Activated CD8-positive, alpha-beta memory T cell treated with anti-CD3 and anti-CD28 coated beads for 1 hour (primary cell): ENCODE measurements at places on chromosomes 5 and 9.
A peak's percentile ranks its signal among the peaks of the same experiment; 100 is the strongest.

DNA sequence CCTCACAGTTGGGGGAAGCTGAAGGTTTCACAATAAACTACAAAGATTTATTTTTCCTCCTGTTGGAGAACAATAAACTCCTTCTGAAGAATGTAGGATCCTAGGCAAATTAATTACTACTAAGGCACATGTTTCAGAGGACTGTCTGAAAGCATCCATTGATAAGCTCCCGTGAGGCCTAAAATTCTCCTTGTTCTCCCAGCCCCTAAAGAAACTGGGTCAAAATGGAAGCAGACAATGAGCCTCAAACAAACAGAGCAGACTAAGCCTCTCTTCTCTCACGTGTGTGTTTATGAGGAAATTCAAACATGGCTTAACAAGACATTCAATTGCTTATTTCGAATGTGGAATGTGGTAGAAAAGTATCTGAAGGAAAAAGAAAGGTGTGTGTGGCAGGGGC lies 249.0 kb downstream of the GLIS3 start:
- no peak for DNase-seq

GRCh38 chr5:126866851-126867636 lies 90.1 kb downstream of the LMNB1 start:
- no peak for DNase-seq

- DNase-seq, result no peak
Measured at GRCh38 chr5:374631-375335, 53.3 kb downstream of the AHRR start.

DNA sequence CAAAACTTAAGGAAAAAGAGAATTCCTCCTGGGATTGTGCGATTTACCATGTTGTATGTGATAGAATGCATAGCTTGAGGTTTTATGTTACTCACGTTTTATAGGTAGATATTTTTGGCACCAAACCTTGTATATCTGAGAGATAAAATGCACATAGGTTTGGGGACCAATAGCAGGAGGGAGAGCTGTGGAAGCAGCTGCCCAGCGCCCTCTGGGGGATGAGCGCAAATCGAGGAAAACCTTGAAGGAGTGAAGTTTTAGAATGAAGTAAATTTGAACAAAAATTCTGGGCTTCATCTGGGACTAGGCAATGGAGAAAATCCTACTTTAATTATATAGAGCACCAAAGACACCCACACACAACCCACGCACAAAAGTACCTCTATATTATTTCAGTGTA lies 197.0 kb downstream of the ADCY2 start:
- no peak for DNase-seq

GRCh38 chr9:93994545-93994944 lies 39.4 kb upstream of the BARX1 start:
- no peak for DNase-seq

- no peak for DNase-seq
Measured at GRCh38 chr5:39207345-39208045, 11.9 kb downstream of the FYB1 start.

DNA sequence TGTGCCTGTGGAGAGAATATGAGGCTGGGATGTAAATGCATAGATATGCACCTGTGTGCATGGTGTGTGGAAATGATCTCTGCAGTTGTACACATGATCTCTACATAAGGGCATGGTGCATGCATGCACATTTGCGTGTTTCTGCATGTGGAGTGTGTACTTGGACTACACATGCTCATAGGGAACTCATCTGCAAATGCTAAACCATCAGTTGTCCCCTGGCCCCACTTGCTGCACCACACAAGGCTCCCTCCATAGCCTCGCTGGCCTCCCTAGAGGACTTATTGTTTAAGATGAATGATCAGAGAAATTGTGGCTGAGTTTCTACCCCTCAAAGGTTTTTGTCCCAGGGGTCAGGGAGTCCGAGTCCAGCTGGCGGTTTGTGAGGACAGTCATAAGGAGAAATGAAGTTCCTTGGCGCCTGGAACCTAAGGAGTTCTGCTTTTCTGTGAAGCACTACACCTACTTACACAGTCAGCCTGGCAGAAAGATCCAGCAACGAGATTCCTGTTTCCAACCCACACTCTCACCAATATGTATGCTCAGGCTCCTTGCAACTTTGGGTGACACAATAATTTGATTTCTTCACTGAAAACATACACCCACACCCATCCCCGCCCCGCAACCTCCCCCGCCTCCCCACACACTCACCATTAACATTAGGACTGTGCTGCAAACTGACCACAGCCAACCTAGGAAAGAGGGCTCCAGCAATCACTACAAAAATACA lies 79.9 kb upstream of the CPEB4 start:
- no peak for DNase-seq

DNA sequence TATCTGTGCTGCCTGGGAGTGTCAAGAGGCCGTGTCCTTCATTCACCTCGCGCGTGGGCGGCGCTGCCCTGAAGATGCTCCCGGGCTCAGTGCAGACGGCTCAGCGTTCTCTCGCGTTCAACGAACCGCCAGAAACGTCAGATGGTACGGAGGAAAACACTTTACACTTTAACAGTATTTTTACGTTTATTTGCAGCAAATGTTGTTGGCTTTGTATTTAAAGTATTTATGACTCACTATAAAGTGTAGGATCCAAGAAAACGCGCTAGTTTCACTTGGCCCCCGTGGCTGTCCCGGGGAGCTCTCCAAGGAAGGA lies 544 bp upstream of the ERCC6L2 start:
- peak; percentile 38 for DNase-seq

DNA sequence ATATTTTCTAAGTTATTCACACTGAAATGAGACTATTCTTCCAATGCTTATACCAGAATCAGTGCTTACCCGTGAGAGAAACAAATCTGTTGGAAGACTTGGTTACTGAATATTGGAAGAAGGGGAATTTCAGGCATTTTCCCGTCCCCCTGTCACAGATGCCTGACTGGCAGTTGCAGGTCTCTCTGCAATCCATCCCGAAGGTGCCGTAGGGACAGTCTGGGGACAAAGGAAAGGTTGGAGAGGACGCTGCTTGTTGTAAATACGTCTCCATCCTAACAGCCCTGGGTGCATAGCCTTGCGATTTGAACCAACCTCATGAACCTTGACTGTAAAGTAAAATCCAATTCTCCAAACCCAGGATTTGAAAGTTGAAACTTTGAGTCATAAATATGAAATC lies 3.5 kb downstream of the ESM1 start:
- DNase-seq, result no peak

- DNase-seq, result no peak
Measured at GRCh38 chr9:33234511-33235467, 5.2 kb upstream of the SPINK4 start.

DNA sequence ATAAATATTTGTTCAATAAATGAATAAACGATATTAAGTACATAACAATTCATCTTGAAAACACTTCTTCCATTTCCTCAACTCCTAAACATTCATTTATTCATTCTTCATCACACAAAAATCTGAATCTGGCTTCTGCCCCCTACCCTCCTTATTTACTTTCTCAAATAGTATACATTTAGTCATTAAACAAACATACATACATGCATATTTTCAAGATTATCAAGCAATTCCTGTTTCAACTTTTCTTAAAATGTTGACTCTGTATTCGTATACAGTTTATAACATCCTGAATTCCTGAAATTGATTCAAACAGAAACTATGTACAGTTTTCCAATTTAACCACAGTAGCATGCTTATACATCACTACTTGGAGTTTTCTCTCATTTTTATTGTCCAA lies 129.0 kb downstream of the MUSK start:
- no peak for DNase-seq

DNA sequence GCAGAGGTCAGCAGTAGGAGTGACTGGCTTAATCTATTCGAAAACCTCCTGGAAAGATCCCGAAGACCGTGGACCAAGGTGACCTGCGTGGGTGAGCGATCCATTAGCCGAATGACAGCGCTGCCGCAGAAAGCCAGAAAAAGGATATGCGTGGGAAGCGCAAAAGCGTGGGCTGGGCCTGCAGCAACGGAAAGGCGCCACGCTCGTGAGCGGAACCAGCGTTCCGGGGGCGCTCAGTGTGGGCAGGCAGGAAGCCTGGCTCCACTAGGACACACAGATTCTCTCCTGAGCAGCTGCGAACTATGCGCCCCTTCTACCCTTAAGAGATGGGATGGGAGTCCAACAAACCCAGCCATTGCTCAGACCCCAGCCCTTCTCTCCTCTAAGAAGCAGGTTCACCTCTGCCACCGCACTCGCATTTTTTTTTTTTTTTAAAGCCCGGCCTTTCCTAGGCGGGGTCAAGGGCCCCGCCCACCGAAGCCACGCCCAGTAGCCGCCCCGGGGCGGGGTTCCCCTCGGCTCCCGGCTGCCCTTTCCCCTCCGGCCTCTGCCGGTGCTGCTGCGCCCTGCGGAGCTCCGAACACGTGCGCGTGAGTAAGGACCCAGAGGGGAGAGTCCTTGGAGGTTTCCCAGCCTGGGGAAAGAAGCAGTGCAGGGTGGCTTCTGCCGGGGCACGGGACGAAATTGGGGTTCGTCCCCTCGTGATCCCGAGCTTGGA lies 19.8 kb upstream of the MATR3 start:
- DNase-seq, result no peak
